Activated naive CD4-positive, alpha-beta T cell treated with Interleukin-2 at 50 U/mL for 16 hours (primary cell): ENCODE measurements at places on chromosomes 6 and 20.

DNA sequence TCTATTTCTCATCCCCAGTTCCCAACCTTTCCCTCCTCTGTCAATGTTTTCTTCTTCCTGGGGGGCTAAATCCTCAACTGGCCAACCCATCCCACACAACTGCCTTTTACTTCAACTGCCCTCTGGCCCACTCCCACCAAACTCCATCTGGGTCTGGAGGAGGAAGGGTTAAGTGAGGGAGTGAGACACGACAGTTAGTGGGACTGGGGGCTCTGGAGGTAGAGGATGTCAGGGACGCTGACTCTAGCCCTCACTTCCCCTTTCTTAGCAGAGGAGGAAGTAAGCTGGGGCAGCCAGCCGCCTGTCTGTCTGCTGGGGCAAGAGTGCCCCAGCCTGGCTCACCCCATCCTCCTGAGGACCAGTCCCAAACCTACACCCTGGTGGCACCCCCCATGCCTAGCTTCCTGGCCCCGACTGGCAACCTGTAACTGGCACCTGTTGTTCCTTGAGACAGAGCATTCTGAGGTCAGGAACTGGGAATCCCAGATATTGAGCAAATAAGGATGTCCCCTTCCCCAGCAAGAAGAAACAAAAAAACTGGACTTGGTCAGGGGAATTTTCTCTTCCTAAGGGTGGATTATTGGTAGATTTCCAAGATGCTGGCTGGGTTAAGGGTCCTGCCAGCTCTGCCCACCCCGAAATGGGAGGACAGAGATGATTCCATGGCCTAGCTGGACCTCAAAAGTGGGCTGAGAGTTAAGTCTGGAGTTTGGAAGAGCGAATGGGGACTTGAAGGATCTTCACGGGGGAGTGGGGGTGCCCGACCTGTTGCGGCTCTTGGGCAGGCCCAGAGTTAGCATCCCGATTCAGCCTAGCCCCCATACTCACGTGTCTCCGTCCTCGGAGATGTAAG, 971 bp downstream of the NFKBIE start:
- peak; percentile 36 for DNase-seq

- no peak for DNase-seq
Observed at GRCh38 chr6:53998303-53998702, 112.9 kb upstream of the MLIP start.

DNA sequence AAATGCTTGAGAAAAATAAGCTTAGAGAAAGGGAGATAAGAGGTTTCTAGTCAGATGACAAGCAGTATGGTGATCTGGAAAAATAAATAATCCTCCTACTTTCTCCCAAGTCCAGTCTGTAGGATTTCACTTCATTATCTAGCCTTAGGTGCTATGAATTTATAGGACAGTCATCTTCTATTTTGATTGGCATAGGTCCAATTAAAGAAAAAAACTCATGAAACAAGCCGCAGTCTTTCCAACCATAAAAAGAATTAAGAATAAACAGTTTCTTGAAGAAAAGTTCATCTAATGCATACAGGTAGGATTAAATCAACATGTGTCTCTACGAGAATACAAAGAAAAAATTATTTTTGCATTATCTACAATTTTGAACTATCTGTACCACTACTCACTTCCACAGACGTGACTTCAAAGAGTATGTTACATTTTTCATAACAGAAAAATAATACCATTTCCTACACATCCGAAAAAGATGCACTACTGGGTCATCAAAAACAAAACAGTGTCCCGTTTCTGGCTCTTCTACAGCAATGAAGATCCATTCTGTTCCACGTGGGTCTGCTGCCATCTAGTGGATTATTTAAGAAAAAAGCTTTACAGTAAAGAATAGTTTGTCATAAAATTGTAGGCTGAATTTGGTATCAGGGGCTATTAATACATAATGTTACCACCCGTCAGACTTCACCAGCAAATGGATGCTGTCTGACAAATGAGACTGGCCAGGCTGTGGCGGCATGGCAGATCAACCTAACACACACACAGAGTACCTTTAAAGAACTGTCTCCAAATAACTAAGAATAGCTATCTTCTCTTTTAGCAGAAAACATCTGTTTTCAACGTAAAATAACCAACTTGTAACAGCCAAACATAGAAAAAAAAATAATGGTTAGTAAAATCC, 28.9 kb downstream of the STX7 start:
- DNase-seq, result peak; percentile 20

DNA sequence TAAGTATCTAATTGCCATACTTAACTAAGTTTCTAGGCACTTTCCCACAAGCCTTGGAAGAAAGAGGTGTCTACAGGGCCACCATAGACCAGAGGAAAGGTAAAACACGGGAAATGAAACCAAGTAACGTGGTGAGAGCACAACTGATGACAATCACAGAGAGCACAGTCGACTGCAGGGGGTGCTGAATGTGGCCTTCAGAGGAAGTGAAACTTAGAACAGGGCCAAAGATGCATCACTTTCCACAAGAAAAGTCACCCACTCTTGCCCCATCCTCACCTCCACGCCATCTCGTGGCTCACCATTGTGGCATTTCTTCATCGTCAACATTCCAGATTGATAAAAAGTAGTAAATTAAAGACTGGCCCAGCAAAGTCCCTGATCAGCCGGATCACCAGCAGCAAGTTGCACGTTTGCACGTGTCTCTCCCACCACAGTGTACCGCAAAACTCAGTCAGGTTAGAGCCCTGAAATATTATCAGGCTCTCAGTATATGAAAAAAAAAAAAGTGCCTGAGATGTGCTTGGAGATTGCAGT, 31.4 kb downstream of the HIVEP2 start:
- DNase-seq, result peak; percentile 74

DNA sequence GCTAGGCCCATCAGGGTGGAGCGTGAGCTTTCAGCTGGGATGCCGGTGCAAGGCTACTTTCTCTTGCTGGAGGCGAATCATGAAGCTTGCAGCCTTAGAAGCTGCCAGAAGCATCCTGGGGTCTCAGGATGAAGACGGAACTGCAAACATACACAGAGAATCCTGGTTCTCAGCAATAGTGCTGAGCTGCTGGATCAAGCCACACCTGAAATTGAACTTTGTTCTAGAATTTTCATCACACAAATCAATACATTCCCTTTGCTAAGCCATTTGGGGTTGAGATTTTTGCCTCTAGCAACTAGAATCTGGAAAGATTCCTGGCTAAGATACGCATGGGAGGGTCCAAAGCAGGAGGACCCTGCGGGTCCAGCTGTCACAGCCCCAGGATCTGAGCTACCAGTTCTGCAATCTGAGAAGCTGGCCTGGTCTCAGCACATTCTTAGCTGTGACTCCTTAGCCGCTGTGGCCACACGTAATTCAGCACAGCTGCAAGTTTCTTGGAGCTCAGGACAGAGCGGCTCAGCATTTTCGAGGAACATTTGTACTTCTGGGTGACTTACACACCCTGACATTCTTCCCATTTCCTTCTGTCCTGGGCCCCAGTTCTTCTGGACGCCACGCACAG, 6.6 kb upstream of the ARFGAP1 start:
- DNase-seq, result no peak

GRCh38 chr6:68691120-68691519, 56.0 kb downstream of the ADGRB3 start:
- no peak for DNase-seq

GRCh38 chr6:34131326-34132290, 14.3 kb downstream of the GRM4 start:
- no peak for DNase-seq

GRCh38 chr6:75268121-75268987, 16.2 kb downstream of the TMEM30A start:
- DNase-seq, result no peak

GRCh38 chr6:4967301-4968030, 36.4 kb downstream of the RPP40 start:
- DNase-seq, result no peak

- DNase-seq, result no peak
Observed at GRCh38 chr6:64213697-64214096, 578.1 kb downstream of the PHF3 start.

- no peak for DNase-seq
Observed at GRCh38 chr6:41111017-41111416, 38.2 kb downstream of the NFYA start.

DNA sequence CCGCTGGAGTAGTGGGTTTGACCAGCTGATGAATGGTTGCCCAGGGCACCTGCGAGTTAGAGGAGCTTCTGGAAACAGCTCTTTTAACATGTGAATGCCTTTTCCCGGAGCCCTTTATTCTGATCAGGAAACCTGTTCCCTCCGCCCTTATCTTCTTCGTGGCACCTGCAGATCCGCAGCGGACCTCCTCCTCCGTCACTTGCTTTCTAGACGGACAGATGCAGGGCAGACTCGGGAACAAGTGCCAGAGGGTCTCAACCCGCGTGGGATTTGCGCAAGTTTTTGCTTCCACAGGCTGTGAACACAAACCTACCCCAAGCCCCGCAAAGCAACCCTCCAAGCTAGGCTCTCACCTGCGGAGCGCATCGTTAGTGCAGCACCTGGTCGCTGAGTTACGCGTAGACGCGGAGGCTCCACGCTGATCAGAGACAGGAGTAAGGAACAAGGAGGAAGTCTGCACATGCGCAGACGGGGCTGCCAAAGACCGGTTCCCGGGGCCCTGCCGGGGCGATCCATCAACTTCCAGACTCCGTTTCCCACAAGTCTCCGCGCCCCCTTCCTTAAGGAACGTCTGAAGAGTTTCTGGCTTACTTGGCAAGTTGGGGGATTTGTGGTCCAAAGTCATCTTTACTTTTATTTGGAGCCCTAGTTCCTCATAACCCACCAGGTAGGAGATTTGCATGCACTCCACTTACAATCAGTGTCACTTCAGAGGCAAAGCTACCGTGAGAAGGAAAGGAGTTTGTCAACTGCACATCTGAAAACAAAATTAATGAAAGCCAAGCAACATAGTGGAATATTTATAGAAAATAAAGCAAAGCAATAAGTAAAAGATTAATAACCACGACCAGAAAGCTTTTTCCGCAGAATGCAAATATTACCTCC, 52.7 kb upstream of the ELMO2 start:
- no peak for DNase-seq

DNA sequence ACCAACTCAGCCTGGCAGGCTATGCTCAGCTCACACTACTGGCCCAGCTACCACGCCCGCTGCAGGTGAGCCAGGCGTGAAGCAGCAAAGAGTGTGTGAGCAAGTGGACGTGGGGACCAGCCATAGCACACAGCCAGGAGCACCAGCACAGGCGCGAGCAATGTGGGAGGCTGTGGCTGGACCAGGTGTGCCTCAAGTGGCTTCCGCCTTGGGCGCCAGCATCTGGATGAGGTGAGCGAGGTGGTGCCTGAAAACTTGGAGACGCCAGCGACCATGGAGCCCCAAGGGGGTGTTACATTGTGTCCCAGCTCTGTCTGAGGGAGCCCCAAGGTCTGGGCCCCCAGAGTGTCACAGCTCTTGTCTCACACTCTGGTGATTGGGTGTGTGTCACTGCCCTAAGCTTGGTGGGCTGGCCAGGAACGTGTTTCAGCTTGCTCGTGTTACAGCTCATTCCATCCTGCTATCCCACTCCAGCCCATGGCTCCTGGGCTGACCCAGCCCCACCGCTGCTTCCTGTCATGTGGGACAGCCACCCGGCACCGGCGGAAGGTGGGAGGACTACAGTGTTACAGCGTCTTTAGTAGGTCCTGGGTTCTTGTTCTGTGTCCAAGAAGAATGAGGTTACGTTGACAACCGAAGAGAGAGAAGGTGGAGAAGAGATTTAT, 508.0 kb upstream of the MMS22L start:
- no peak for DNase-seq

GRCh38 chr6:9252799-9253198, 817.5 kb upstream of the SLC35B3 start:
- no peak for DNase-seq

GRCh38 chr20:47551222-47551621, 49.5 kb downstream of the NCOA3 start:
- no peak for DNase-seq

DNA sequence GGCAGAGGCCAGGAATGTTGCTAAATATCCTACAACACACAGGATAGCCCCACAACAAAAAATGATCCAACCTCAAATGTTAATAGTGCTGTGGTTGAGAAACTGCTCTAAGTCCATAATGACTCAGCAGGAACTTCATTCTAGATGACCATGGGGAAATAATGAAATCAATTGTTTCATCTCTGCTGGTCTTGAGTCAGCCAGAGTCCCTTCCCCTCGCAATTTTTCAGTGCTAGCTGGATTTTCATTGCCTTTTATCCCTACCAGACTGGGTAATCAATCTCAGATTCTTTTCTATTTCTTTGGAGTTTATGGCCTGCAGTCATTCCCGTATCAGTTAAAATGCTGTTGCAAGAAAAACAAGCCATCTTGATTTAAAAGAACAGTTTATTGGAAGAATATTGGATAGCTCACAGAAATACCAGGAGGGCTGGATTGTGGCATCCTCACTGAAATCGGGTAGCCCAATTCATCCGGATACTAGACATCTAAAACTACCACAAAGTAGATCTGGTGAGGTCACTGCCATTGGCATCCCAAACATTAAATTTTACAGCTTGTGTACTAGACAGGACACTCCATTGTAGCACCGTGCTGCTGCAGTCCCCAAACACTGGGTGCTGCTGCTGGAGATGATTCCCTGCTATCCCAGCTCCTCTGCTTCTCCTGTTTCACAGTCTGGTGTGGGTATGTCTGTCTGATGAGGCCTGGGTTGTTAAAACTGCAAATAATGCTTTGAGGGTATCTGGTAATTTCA, 30.3 kb upstream of the POPDC3 start:
- DNase-seq, result no peak

DNA sequence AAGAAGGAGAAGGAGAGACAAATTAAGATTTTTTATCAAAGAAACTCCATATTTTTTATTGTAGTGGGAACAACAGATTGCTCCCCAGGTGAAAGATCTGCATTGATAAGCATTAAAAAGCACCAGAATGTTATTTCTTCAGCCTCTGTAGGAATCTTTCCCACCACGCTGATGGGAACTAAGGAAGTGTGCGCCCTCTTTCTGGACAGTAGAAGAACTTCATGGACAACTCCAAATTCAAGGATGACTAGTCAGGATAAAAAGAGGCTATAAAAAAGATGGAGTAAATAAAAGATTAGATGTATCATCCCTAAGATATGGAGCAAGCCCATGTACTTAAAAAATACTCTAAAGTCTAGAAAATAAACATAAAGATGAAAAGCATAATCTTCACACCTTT, 45.8 kb upstream of the PAK5 start:
- no peak for DNase-seq

DNA sequence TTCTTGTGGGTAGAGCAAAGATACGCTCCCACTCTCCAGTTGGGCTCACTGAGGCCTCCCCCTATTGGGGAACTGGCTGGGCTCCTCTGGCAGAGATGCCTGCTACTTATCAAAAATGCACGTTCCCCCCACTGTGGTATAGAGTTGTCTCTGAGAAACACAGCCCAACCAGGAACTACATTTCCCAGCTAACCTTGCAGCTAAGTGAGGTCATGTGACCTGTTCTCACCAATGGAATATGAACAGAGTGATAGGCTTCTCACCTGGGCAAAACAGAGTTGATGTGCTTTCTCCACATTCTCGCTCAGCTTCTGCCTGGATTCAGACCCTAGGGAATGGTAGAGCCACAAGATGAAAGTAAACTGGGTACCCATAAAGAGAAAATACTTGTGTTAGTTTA, 49.1 kb upstream of the PTPRT start:
- DNase-seq, result no peak
